ENCODE measurements at places on chromosomes 5 and 9. TPM values are rescaled to one million over a fixed set of nuclear protein-coding genes. Genes with fewer than 3 reads are reported as not detected.

The FAM81B gene
- not detected for total RNA-seq

The SLC4A9 gene
- total RNA-seq: 0.49 TPM

The KCNMB1 gene
- total RNA-seq: not detected

The CCL21 gene
- total RNA-seq: 0.74 TPM

The ZFP2 gene
- total RNA-seq: 0.57 TPM

The IFNA5 gene
- not detected for total RNA-seq

The SPAAR gene
- total RNA-seq: not detected

The KCNN2 gene
- not detected for total RNA-seq

The TJP2 gene
- 39.7 TPM for total RNA-seq

The WDR41 gene
- 54.1 TPM for total RNA-seq

The SUSD3 gene
- 11.3 TPM for total RNA-seq

The MFAP3 gene
- total RNA-seq: 18.5 TPM

The GRXCR2 gene
- not detected for total RNA-seq

The SOHLH1 gene
- total RNA-seq: not detected

The SEMA6A gene
- 6.7 TPM for total RNA-seq

The VCAN gene
- total RNA-seq: 49.9 TPM

The CDX1 gene
- not detected for total RNA-seq

The ADAMTS6 gene
- total RNA-seq: 0.93 TPM

The BTNL8 gene
- total RNA-seq: not detected

The C5orf52 gene
- total RNA-seq: not detected

The IQGAP2 gene
- 2.0 TPM for total RNA-seq

The ARL14EPL gene
- 22.9 TPM for total RNA-seq

The FOXD4L6 gene
- total RNA-seq: 0.54 TPM

The PPP3R2 gene
- total RNA-seq: not detected

The RORB gene
- total RNA-seq: 0.02 TPM

The SHISAL2B gene
- total RNA-seq: not detected

The MEIKIN gene
- total RNA-seq: not detected

The ELAVL2 gene
- total RNA-seq: not detected

The TNC gene
- total RNA-seq: 0.49 TPM

The SWI5 gene
- total RNA-seq: 22.4 TPM

The LHX3 gene
- not detected for total RNA-seq

Data from HCT116 (cell line).